Fibroblast of upper back skin (primary cell): ENCODE measurements at places on chromosomes 4 and X.

DNA sequence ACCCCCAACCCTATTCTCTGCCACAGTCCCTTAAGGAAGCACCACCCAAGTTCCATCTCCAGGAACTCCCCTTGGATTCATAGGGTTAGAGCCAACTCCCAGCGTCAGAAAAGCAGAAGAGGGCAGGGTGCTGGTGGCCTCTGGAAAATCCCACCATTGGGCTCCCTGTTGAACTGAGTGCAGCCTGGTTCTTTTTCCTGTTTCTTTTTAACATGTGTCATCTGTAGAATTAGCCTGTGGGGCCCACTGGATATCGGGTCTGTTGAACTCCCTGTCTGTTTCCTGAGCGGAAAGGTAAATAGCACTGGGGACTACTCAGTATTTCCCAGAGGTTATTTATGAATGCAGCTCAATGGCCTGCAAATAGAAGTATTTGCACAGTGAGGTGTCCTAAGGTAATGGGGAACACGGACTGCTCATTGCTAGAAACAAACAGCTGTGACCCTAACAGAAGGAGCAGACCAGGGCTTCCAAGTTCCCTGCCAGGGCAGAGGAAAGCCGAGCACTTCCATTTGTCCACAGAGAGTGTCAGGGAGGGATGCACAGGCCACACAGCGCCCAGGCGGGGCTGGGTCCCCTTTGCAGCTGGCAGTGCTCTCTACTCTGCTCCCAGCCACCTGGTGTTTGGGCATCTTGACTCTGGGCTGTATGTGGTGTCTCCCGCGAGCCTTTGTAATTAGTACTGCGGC, 102.6 kb downstream of the FHDC1 start:
- DNase-seq, result no peak

DNA sequence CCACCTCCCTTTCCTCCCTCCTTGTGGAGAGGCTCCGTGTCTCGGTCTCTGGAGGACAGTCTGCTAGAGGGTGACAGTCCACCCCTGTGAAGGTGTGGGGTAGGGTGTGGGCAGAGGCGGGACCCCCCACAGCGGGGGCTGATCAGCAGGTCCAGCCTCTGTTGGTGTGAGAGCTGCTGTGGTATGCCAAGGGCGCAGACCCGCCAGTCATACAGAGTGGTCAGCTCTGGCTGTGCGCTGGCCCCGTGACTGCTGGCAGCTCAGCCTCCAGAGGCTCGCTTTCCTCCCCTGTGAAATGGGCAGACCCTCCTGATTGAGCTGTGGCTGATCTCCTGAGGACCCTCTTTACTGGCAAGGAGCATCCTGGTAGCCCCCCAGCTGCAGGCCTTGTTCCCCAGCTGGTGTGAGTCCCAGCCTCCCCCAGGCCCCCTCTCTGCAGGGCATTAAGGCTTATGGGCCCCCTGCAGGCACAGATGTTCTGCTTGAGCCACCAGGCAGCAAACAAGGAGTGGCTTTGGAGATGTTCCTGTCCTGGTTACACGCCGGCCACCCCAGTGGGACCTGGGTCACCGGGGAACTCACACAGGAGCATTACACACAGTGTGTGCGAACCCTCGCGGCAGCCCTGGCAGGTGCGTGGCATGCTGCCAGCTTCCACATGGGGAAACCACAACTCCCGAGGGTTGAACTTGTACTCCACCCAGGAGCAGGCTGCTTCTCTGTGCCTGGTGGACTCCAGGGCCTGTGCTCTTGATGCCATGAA, 76.8 kb downstream of the PPP2R2C start:
- no peak for DNase-seq

GRCh38 chr4:157459785-157460184, 239.3 kb downstream of the GRIA2 start:
- no peak for DNase-seq

GRCh38 chrX:1610736-1611135, 4.1 kb upstream of the ASMT start:
- DNase-seq, result no peak

DNA sequence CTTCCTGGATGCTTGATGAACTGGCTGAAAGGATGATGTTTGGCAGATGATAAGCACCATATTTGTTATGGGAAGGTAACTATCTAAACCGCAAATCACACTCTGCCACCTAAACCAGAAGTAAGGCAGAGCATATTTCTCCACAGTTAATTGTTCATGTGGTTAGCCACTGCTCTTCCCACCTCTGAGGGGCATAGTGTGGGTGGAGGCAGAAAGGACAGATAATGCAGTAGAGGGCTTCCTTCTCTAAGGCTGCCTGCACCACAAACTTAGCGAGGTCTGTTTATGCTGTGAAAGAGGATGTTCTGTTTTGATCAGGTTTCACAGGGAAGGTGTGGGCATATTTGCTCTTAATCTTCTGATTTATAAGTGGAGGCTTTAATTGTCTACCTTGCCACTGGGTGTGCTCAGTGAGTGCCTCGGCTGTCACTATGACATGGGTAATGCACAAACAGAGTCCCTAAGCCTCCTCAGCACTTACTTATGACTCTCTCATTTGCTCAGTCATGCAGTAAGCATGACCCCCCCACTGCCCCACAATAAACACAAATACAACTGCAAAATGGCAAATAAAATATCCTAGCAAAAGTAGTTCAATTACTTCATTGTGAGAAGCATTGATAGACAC, 401.0 kb downstream of the TMA16 start:
- DNase-seq, result no peak

DNA sequence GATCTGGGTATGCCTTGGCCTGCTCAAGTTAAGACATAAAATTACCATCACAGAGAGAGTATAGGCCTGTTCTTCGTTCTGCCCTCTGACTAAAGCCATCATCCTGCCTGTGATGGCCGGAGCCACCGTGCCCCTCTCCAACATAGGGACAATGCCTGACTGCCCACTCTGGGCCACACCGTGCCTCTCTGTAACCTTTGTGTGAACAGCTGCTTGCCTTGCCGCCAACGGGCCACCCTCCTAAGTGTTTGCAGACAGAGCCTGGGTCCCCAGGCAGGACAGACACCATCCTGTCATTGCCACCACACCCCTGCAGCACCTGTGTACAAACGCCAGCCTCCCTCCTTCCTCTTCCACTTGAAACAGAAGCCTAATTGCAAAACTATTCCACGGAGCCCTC, 298.7 kb upstream of the TENM3 start:
- no peak for DNase-seq

GRCh38 chr4:162502109-162502508, 338.3 kb upstream of the FSTL5 start:
- no peak for DNase-seq
